ENCODE measurements at places on chromosomes 3 and 15. TPM values are rescaled to one million over a fixed set of nuclear protein-coding genes. Genes with fewer than 3 reads are reported as not detected.

The PML gene
- 12.4 TPM for total RNA-seq

DNA sequence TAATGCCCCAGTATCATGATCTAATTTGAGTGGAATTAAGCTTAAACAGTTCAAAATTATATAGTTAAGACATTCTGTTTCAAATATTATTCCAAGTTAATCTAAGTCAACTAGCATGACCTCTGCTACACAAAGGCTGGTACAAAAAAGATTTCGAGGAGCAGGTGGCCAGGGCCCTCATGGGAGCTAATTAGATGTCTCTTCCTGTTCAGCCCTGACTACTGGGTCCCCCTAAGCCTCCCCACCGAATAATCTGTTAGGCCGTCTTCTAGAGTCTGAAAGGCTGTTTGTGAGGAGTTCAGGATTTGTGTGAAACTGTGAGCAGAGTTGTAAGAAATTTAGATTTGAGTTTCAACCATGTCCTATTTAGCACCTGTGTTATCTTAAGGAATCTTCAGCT lies 75.4 kb downstream of the PPM1L start:
- DNase-seq = no peak

- DNase-seq = no peak
Observed at GRCh38 chr15:81729340-81729739, 316.5 kb downstream of the MEX3B start.

The MEX3B gene
- 1.4 TPM for total RNA-seq

The KIF9 gene
- total RNA-seq = 2.5 TPM

DNA sequence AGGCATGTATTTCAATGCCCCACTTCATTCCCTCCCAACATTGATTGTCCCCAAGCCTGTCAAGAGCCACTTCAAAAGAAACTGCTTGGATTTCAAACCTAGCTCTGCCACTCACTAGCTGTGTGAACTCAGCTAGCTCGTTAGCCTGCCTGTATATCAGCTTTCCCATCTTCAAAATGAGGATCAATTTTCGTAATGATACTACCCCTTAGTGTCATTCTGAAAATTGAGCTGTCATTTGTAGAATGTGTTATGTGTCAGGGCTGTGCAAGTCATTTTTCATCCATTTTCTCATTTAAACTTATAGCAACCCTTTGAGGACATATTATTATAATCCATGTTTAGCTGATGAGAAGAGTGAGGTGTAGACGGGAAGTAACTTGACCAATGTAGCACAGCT lies 88.6 kb downstream of the TRIM42 start:
- DNase-seq = no peak

The LRRC3B gene
- total RNA-seq = 0.08 TPM

The DPH6 gene
- total RNA-seq = 14.3 TPM
